GM04504 (cell line): ENCODE measurements at places on chromosomes 11 and 22.

GRCh38 chr11:75706260-75706729 is 11.3 kb upstream of the MOGAT2 start:
- DNase-seq: peak; percentile 30

DNA sequence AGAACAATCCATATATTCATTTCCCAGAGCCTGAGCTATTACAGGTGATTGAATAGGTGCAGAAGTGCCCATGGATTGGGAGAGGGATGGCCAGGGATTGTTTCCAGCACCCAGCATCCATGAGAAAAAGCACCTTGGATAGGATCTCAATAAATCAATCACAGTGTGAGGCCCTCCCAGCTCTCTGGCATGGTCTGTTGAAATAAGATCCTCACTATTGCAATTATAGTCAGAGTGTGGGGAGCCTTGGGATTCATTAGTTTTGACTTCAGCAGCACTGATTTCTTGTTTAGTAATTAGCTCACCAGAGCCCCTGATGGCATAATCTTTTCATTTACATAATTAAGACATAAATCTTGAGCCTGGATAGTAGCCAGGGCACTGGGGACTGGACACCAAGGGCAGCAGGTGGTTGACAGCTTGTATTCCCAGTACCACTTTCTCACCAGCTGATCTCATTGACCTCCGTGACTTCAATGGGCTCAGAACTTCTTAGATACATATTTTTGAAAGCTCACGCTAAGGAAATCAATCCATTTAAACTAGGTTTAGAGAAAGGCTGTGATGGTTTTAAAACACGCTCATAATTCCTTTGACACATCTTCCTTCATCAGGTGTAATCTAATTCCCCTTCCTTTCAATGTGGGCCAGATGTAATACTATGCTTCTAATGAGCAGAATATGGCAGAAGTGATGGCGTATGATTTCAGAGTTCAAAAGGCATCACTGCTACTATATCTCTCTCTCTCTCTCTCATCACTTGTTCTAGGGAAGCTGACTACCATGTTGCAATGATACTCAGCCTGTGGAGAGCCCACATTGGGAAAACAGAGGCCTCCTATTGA is 22.1 kb upstream of the DRD2 start:
- no peak for DNase-seq

DNA sequence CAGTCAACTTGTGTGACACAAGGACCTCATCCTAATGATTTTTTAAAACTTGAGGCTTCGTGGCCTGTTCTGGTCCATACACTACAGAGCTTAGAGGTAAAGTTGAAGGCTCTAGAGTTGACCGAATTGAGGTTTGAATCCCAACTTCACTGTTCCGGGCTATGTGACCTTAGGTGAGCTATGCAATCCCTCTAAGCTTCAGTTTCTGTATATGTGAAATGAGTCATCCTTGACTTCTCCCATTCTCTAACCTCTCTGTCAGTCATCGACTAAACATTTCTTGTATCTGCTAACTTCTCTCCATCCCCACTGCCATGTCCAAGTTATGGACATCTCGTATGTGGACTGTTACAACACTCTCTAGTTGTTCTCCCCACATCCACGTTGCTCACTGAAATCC is 178.2 kb upstream of the TMEM45B start:
- no peak for DNase-seq

DNA sequence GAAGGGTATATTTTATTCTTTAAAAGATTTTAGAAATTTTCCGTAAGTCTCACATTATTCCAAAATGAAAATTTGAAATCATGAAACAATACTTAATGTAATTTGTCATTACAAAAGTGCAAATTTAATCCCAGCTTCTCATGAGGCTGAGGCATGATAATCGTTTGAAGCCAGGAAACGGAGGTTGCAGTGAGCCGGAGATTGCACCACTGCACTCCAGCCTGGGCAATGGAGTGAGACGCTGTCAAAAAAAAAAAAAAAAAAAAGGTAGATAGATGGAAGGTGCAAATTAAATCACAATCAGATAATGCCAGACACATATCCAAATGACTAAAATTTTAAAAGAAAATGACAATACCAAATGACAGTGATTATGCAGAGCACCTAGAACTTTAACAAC is 644.2 kb downstream of the FAM181B start:
- no peak for DNase-seq

- no peak for DNase-seq
Observed at GRCh38 chr11:118660681-118661424, 18.6 kb downstream of the TREH start.

DNA sequence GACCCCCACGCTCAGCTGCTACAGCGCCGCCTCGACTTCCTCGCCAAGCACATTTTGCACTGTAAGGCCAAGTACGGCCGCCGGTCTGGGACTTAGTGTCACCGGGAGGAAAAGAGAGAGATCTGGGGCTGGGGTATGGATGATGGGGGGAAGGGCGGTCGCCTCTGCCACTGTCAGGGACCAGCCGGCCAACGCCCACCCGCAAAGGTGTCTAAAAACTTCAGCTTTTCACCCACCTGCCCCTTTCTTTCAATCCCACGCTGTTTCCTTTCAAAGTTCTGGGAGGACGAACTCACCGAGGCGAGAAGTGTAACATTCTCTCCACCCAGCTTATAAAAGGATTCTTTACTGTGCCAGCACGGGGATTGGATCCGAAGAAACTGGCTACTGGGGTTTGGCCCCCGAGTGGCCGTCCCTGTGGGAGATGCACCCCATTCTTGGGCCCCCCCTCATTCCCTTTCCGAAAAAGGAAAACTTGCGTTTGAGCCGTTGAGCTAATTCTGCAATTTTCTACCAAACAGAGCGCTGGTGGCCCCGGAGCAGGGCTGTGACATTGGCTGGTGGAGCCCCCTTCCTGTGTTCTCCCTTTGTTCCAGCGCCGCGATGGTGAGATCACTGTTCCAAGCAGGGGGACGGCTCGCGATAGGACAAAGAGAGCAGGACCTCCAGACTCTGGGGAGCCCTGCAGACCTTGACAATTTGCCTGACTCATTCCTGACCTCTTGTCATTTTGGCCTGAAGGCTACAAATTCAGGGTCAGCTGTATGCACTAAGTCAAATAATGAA is 1.8 kb downstream of the FJX1 start:
- DNase-seq: no peak

GRCh38 chr11:55697817-55698216 is 35.8 kb downstream of the OR4C6 start:
- no peak for DNase-seq

DNA sequence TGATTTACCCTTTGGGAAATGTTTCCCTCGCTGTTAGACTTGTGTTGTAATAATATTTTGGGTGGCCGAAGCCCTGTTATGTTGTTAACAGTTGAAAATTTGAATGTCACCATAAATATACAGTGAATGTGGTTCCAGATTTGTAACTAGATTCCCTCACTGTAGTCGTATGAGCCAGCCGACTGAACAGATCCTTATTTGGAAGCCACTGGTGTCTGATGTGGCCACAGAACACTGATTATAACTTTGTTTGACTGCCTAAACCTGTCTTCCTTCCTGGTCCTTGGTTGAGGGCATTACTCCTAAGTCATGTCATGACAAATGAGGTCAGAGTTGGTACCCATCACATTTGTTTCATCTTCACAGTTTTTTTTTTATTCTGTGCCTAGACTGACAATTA is 45.4 kb downstream of the YAP1 start:
- DNase-seq: no peak

DNA sequence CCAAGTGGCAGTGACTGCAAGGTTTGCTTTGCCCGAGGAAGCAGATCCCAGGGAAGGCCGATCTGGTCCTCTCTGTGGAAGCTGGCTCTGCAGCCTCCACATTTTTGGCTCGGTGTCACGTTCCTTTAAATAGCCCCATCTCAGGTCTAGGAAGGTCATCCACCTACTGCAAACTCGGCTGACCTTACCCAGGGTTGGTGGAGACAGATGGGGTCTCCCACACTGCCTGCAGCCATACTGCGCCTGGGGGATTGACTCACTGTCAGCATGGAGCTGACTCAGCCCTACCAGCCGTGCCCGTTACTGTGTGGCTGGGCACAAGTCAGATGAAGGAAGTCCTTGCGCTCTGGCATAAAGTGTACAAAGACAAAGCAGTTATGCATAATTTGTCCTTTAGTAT is 16.9 kb downstream of the CDPF1 start:
- no peak for DNase-seq

GRCh38 chr22:24315367-24315966 is 44.8 kb downstream of the SPECC1L start:
- peak; percentile 31 for DNase-seq

GRCh38 chr22:42949159-42949558 is 65.8 kb downstream of the PACSIN2 start:
- DNase-seq: no peak

GRCh38 chr11:35878741-35879140 is 65.1 kb upstream of the LDLRAD3 start:
- DNase-seq: no peak

DNA sequence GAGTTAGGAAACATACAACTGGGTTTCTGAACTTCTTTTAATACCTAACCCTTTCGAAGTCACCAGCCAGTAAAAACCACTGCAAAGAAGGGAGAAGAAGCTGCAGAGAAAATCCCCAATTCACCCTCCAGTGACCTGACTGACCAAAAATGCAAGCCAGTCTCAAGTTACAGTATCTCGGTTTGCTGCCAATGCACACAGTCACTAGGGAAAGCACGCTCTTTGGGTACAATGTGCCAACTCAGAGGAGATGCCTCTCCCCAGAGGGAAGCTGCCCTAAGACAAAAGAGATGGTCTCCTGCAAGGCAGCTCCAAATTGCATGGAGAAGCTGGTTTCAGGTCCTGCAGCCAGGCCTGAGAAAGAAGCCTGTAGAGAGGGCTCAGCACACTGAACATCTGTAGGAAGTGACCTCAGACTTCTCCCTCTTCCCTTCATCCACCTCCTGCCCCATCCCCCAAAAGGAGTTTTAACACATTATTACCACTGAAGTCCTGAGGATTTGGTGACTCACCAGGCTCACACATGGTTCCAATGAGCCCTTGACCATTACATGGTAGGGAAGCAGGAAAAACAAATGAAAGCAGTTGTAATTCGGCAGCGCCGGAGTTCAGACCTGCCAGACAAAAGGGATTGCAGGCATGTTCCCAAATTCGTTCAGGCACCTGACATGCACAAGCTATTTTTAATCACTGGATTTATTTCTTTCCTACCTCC is 90.1 kb downstream of the ETS1 start:
- DNase-seq: peak; percentile 99

GRCh38 chr11:88103337-88104206 is 71.7 kb downstream of the RAB38 start:
- peak; percentile 5 for DNase-seq

- no peak for DNase-seq
Observed at GRCh38 chr11:35919244-35919643, 24.6 kb upstream of the LDLRAD3 start.

GRCh38 chr11:57340039-57340615 is 2.0 kb downstream of the P2RX3 start:
- DNase-seq: no peak

DNA sequence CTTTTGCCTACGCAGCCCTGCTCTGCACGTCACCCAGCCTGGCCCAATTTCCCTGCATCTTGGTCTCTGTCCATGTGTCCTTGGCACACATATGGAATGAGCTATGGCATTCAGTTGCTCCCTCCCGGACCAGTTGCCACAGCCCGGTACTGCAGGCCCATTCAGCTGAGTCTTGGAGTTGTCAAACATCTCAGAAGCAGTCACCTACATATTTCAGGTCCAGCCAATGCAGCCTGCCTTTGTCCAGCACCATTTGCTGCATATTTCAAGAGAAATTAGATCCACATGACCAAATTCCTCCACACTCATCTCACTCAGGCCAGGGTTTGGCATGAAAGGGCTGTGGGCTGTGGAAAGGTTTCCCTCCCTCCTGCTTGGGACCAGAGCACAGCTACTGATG is 76.8 kb downstream of the MN1 start:
- no peak for DNase-seq

- no peak for DNase-seq
Observed at GRCh38 chr11:78061088-78061920, 2.4 kb upstream of the THRSP start.

DNA sequence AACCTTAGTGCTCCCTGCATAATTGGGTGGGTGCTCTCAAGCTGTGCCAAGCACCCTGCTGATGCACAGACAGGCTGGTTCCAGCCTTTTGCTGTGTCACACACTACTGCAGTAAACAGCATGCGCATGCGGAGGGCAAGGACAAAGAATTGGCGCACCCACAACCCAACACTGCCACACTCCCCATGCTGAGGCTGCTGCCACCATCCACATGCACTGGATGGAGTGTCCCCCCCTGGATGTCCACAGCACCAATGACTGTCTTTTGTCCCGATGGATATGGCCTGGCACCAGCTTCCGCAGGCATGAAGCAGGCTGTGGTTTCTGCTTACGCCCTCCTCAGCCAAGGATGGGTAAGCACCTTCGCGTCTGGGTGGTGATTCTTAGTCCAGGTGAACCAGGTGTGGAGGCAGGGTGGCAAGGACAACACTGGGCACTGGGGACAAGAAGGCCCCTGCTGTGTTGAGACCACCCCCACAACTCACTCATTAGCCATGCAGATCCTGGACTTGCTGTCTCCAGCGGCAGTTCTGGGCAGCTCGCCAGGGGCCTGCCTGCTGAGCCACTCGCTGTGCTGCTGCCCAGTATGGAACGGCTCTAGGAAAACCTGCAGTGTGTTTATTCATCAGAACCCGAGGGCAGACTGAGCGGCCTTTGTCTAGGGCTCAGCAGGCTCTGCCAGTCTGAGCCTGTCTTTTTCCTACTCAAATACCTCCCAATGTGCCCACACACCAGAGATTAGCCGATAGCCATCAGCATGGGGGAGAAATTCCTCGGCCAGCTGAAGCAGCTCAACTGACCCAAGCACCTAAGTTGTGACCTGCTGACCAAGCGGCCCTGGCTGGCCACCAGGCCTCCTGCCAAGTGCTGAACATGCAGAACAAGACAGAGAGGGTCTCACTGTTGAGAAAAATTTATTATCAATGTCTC is 8.2 kb upstream of the NAP1L4 start:
- no peak for DNase-seq
